ENCODE measurements at places on chromosomes 5 and 9.
A peak's percentile ranks its signal among the peaks of the same experiment; 100 is the strongest.

- no peak for DNase-seq
Observed at GRCh38 chr5:173317091-173317730, 11.0 kb downstream of the STC2 start.

GRCh38 chr5:10987925-10988504 lies 227.0 kb upstream of the DAP start:
- no peak for DNase-seq

DNA sequence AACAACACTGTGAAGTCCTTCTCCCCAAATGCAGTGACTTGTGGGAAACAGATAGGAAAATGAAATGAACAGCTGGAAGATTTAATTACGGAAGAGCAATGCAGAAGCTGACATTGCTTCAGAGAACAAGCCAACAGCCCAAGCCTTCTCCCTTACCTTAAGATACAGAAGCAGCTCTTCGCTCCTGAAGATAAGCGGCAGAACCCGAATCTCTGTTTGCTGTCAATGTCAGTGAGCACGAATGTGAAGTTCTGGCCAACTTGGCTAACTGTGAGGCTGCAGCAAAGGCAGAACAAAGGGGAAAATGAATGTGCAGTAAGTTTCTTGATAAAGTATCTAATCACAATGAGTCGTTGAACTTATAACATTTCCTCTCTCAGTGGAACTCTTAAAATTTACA lies 172.4 kb downstream of the DENND1A start:
- DNase-seq, result no peak

GRCh38 chr5:176183321-176184074 lies 54.7 kb upstream of the SIMC1 start:
- peak; percentile 86 for DNase-seq

DNA sequence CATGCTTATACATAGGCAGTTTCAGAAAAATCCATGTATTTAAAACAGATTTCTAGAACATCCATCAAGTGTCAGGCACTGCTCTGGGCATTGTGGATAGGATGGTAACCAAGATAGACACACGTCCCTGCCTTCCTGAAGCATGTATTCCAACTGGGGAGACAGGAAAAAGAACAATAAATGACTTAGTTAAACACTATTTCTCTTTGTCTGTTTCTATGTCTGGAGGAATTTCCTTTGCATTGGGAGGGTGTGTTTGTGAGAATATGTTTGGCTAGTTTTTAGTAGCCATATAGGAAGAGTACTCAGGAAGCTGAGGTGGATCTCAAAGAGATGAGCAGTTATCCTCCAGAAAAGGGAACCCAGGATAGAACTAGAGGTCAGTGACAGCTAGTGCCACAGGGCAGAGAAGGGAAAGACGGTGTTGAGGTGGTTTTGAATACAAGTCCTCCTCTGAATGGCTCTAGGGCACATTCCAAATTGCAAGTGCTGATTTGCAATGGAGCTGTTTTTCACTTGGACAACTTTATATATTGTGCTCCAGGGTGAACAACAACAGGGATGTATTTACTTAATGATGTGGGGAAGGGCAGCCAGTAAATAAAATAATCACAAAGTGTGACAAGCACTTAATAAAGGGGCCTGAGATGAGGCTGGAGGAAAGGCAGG lies 144.7 kb upstream of the SHB start:
- no peak for DNase-seq

- no peak for DNase-seq
Observed at GRCh38 chr5:83919071-83920041, 198.7 kb upstream of the HAPLN1 start.

All from DMS79 treated with DMSO at 0.1 percent for 48 hours (cell line).